ENCODE measurements at places on chromosomes 3 and 15. TPM values are rescaled to one million over a fixed set of nuclear protein-coding genes. Genes with fewer than 3 reads are reported as not detected.
A peak's percentile ranks its signal among the peaks of the same experiment; 100 is the strongest.

ARHGEF26 gene
- total RNA-seq, result 7.4 TPM

DNA sequence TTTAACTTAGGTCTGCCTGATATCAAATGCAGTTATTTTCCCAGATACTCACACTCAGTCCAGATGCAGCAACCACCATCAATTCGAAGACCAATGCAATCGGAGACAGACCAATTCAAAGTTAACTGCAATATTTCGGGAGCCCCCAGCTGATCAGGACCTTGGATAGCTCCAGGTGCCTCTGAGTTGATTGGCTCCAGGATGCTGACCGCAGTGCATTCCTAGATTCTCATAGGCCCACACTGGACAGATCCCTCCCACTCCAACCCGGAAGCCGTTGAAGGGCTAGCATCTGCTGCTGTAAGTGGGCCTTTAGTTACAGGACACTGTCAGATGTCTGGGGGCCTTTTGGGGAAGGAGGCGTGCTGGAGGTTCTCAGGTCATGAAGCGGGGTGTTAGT is 89.5 kb upstream of the ATP2B2 start:
- peak; percentile 84 for DNase-seq

- DNase-seq, result no peak
These were observed 48.6 kb downstream of the IMPG2 start for GRCh38 chr3:101271728-101272127.

DNA sequence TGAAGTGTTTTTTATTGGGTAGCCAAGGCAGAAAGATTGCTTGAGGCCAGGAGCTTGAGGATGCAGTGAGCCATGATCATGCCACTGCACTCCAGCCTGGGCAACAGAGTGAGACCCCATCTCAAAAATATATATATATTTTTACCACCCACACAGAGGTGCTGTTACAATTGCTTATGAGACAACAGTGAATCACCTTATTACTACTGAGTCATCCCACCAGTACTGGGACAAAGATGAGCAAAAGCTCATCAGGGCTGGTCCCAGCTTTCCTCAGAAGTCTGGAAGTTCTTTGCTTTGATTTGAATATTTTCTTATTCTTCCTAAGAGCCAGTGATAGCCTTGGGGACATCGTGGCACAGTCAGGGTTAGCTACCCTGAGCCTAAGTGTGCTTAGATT is 207.7 kb downstream of the SOX2 start:
- DNase-seq, result peak; percentile 45

- no peak for DNase-seq
These were observed 1.6 kb downstream of the LINGO1 start for GRCh38 chr15:77630956-77631744.
